ENCODE measurements at places on chromosomes 1 and 21.

GRCh38 chr1:3312898-3313575 is 141.4 kb upstream of the ARHGEF16 start:
- peak; percentile 99 for DNase-seq

DNA sequence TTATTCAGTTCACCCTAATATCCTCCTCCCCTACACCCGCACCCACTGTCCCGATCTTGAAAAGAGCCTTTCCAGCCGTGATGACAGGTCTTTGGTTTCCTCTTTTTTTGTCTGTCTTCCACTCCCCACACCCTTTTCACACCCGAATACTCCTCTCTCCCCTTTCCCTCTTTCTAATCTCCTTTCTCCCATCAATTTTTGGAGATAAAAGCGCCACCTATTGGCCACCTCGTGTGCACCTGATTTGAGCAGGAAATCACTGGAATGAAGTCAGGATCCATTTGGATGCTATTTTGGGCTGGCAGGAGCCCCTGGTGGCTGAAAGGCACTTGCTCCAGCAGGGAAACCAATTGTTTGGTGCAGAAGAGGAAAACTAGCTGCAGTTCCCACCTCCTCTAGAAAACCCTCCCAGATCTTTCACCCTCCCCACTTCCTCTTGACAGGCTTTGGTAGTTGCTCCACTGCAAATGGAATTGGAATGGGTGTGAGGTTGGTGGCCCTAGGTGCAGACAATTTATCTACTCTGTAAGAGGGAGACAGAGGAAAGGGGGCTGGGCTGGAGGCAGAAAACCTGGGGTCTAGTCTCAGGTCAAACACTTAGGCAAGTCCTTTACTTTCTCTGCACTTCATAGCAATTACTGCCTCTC is 8.4 kb downstream of the FOXE3 start:
- peak; percentile 66 for DNase-seq

DNA sequence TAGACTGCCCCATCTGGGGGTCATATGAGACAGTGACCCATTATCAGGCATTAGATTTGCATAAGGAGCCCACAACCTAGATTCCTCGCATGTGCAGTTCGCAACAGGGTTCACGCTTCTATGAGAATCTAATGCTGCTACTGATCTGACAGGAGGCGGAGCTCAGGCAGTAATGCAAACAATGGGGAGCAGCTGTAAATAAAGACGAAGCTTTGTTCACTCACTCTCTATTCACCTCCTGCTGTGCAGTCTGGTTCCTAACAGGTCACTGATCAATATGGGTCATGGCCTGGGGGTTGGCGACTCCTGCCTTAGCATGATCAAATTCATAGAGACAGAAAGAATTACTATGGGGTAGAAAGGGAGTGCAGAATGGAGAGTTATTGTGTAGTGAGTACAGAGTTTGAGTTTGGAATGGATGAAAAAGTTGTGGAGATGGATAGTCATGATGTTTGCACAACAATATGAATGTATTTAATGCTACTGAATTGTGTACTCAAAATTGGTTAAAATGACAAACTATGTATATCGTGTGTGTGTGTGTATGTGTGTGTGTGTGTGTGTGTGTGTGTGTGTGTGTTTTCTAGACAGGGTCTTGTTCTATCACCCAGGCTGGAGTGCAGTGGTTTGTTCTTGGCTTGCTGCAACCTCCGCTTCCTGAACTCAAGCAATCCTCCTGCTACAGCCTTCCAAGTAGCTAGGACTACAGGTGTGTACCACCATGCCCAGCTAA is 42.2 kb downstream of the BTF3L4 start:
- no peak for DNase-seq

GRCh38 chr1:31568895-31569595 is 7.3 kb upstream of the TINAGL1 start:
- DNase-seq, result no peak

DNA sequence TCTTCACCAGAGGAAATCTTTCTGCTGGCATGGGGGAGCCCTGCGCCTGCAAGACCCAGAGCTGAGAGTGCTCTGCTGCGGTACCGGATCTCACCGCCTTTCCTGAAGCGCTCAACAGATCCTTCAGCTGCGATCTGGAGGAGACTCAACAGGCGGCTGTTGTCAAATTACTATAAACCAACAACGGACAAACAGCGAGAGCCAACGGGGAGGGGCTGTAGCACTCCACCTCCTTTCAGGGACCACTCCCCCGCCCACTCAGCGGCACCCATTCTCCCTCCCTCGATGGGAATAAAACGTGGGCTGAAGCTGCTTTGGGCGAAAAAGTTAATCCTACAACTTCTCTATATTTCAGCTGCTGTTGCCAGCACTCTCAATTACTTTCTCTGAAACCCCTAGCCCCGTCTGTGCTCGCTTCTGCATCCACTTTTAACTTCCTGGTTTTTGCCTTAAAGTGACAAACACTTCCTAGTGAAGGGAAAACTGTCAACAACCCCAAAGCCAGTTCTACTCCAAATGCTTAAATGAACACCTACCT is at the start of gene FMO5:
Gene FMO5, minus strand, starts transcription at position 147 of the 538 bp plus-strand sequence. CDS start 310 bp downstream, outside the sequence.
- peak; percentile 50 for DNase-seq

DNA sequence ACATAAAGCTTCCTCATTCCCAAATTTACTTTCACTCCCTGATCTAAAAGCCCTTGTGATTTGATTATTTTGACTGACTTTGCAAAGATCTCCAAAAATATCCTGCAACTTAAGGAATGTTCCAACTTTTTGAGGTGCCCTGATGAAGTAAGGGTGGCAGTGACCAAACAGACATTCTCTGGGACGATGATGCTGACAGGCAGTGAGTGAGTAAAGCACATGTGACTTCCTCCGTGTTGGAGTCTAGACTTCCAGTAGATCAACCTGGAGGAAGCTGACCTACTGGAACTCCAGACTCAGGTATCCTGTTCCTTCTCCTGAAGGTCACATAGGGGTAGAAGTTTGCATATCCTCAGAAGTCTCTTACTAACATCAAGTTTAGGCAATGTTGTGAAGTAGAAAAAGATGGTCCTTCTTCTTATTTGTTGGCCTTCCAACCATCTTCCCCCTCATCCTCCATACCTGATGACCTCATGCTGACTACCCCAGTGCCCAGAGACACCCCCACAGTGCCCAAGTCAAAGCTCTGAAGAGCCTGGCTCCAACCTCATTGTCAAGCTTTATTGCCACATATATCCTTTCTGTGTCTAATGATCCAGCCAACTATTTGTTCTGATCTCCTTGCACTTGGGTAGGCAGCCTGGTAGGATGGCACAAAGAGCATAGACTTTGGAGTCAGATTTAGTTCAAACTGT is 16.0 kb downstream of the TNFSF4 start:
- no peak for DNase-seq

GRCh38 chr1:147603986-147604385 is 62.7 kb downstream of the BCL9 start:
- DNase-seq, result no peak

GRCh38 chr1:231871471-231871870 is 244.9 kb downstream of the DISC1 start:
- DNase-seq, result no peak

- DNase-seq, result no peak
Measured at GRCh38 chr1:157110003-157110402, 10.4 kb upstream of the ETV3L start.

DNA sequence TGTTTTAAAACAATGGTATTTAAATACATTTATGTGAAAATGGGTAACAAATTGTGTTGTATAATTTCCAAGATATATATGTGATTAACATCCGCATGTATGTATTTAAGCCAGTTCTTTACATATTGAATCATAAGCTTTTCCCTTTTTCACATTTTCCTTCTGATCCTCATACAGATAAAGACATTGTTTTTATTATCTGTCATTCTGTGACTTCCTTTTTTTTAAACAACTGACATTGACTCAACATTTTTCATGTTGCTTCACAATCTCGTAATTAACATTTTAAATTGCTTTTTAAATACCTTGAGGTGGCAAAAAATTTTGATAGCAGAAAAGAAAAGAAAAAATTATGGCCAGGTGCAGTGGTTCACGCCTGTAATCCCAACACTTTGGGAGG is 1.4 kb downstream of the STXBP3 start:
- DNase-seq, result no peak

GRCh38 chr1:114510274-114511031 is 550 bp downstream of the TRIM33 start:
- DNase-seq, result no peak

- DNase-seq, result no peak
Measured at GRCh38 chr1:227938276-227938675, 9.5 kb downstream of the WNT9A start.

GRCh38 chr1:205978676-205979075 is 24.5 kb downstream of the RAB7B start:
- no peak for DNase-seq

DNA sequence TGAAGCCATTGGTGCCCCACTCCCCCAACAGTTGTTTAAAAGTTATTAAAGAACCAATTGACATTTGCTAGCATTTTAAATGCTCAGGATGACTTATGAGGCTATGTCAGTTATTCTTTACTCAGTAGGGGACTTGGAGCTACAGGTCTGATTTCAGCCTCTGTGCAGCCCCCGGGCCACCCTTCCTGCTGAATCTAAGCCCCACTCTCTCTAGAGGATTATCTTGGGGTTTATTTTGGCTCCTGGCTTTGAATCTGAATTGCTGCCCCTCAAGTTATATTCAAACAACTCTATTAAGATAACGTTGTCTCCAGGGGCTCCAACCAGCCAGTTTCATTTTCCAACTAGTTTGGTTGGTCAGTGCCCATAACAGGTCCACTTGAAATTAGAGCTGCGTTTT is 135.1 kb downstream of the ST6GALNAC3 start:
- DNase-seq, result no peak

DNA sequence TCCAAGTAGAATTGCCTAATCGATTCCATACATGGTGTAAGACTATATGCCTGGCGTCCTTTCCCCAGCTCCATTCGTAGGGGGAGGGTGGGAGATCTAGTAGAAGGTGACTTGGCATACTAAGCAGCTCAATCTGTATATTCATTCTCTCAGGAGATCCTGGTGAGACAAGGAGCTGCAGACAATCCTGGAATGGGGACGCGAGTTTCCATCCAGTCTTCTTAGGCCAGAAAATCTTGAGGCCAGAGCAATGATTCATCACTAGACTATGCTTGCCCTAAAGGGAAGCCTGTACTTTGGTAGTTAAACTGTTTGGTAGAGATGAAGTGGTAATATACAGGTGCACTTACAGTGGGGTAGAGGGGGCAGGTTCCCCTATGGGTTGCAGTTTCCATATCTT is 468.7 kb downstream of the ADGRL2 start:
- DNase-seq, result peak; percentile 59

DNA sequence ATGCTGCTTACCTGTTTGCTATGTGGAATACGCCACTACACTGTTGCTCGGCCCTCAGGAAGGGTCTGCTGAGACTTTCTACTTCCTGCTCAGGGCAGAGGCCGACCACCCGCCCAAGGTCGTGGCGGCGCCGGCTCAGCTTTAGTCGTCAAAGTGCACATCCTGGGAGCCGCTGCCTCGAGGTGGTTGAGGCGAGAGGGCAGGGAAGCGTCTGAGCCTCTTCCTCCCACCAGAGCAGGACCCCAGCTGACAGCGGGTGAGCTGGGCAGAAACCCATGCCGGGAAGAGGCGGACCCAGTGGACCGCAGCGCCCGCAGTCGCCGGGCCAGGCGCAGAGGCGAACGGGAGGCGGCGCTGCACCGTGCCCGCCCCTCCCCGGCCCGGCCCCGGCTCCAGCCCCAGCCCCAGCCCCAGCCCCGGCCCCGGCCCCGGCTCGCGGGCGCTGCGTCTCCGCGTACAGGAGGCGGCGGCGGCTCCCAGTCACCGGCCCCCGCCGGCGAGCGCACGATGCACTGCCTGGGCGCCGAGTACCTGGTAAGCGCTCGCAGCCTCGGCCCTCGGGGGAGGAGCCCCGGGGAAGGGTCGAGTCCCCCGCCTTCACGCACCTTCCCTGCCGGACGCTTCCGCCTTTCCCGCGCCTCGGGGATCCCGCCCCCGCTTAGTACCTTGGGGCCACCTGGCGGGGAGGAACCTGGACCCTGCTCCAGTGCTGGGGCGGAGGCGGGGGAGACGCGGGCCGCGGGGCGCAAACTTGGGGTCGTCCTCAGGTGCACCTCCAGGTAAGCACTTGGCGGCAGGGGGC is at the start of gene SLC44A3:
Gene SLC44A3, plus strand, starts transcription at position 413 of the 802 bp plus-strand sequence. Its CDS starts 95 bp downstream, at position 508.
- peak; percentile 50 for DNase-seq

- no peak for DNase-seq
Measured at GRCh38 chr1:164155347-164155746, 403.6 kb upstream of the PBX1 start.

GRCh38 chr1:90745972-90746371 is 28.9 kb upstream of the BARHL2 start:
- DNase-seq, result no peak

DNA sequence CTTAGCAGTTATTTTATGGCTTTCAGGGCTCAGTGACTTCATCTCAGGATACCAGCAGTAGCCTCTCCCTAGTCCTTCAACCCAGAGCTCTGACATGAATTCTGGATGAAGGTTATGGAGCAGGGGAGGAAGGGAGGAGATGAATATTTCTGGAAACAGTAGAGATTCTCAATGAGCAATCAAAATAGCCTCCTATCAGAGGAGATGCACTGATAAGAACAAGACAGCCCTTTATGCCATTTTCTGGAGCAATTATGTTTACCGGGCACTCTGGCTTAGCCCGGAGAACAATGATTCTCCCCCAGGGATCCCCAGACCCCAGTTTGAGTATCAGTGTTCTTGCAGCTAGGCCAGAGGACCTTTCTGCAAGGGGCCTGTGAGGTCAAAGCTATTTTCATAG is 37.9 kb upstream of the EDARADD start:
- DNase-seq, result no peak

GRCh38 chr1:94228640-94229375 is 8.6 kb downstream of the ARHGAP29 start:
- DNase-seq, result no peak

GRCh38 chr1:241992734-241993133 is 6.2 kb downstream of the MAP1LC3C start:
- peak; percentile 20 for DNase-seq

GRCh38 chr21:43933199-43933598 is 68.2 kb downstream of the AGPAT3 start:
- DNase-seq, result no peak

DNA sequence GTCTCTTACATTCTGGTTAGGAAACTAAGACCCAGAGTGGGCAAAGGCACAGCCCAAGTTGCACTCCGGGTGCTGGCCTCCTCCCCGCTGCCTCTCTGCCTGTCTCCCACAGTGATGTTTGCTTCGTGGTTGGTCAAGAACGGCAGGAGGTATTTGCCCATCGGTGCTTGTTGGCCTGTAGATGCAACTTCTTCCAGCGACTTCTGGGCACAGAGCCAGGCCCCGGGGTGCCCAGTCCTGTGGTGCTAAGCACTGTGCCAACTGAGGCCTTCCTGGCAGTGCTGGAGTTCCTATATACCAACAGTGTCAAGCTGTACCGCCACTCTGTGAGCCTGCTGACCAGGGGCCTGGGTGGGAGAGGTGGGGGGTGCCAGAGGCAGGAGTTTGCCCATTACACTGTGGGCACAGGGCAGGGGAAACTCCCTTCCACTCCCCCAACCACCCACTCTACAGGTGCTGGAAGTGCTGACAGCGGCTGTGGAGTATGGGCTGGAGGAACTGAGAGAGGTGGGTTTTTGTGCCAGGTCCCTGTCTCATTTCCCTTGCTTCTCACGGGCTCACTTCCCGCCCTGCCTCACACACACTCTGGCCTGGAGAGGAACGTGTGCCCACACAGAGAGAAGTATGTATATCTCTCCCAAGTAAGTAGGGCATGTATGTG is 1.9 kb downstream of the BTBD19 start:
- no peak for DNase-seq

Data from fibroblast of skin of back (primary cell).